DMS79 (cell line): ENCODE measurements at places on chromosomes 1 and 21.

DNA sequence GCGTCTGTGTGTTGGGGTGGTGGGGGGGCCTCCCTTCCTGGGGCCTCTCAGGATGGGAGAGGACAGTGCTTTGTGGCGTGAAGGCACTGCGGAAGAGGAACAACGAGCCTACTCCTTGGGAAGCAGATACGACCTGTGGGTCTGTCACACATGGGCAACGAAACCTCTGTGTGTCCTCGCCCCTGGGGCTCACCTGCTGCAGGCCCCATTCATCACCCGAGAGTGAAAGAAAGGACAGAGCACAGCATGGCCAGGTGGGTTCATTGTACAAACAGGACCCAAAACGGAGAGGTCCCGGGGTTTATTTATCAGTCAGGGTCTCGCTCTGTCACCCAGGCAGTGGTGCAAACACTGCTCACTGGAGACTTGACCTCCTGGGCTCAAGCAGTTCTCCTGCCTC is 40.1 kb upstream of the LIN9 start:
- no peak for DNase-seq

DNA sequence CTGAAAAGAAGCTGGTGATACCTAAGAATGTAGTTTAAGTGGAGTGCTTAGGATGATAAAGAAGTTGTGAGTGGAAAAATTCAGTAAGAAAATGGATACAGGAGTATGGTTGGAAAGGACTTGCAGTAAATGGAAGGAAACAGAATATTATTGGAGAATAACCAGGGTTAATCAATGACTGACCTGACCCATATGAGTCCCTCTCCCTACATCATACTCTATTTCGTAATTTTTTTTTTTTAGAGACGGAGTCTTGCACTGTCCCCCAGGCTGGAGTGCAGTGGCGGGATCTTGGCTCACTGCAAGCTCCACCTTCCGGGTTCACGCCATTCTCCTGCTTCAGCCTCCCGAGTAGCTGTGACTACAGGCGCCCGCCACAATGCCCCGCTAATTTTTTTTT is 33.4 kb upstream of the ENSA start:
- no peak for DNase-seq

DNA sequence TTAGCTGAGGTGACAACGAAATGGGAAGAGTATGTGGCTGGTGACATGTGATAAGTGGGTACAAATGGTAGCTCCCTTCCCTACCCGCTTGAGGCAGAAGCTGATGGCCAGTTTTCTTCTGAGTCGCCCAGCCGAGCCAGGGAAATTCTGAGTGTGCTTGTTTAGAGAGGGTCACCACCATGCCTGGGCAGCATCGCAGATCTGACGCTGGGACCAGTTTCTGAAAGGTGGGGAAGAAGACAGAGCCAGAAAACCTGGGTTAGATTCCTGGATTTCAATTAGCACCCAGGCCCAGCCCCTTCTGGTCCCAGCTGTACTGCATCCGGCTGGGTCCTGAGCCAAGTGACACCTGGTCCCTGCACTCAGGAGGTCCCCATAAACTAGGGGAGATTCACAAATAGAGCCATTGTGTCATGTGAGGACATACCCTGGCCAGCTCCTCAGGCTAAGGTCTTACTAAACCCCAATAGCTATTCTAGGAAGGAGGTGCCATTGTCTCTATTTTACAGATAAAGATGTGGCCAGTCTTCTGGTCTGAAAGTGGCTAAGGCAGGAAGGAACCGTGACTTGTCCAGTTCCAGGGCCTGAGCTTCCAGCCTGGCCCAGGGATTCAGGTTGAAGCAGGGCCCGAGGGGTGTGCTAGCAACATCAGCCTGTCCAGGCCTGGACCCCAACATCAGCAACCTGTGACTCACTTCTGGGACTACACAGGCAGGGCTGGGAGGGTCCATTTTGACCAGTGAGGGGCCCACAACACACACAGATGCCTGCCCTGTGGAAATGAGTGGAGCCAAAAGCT is 1.7 kb upstream of the TMEM61 start:
- no peak for DNase-seq

- DNase-seq, result no peak
Measured at GRCh38 chr1:116265931-116266863, 106.8 kb upstream of the ATP1A1 start.

- DNase-seq, result no peak
Measured at GRCh38 chr21:17988102-17988437, 168.9 kb upstream of the C21orf91 start.
